Effector CD4-positive, alpha-beta T cell (primary cell): ENCODE measurements at places on chromosomes 11 and 22.

- DNase-seq: no peak
These were observed 84.6 kb upstream of the LRRC55 start for GRCh38 chr11:57097149-57097548.

- DNase-seq: no peak
These were observed 89.7 kb upstream of the PHOX2A start for GRCh38 chr11:72333661-72334060.

GRCh38 chr22:38730411-38730871 is 24.7 kb downstream of the GTPBP1 start:
- DNase-seq: no peak

DNA sequence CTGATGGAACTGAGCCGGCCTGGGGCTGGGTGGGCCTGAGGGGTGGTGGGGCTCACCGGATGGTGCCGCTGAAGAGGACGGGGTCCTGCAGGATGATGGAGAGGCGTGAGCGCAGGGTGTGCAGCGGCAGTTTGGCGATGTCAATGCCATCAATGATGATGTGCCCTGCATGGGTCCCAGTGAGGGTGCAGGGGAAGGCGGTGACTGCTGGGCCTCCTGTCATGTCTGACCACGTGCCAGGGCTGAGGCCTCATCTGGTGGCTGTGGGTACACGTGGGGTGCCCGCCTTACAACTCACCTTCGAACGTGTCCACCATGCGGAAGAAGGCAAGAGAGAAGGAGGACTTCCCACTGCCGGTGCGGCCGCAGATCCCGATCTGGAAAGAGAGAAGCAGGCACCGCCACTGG is 7.1 kb upstream of the KCNJ11 start:
- DNase-seq: no peak
